CD4-positive, alpha-beta memory T cell (primary cell): ENCODE measurements at places on chromosomes 1 and 21.

DNA sequence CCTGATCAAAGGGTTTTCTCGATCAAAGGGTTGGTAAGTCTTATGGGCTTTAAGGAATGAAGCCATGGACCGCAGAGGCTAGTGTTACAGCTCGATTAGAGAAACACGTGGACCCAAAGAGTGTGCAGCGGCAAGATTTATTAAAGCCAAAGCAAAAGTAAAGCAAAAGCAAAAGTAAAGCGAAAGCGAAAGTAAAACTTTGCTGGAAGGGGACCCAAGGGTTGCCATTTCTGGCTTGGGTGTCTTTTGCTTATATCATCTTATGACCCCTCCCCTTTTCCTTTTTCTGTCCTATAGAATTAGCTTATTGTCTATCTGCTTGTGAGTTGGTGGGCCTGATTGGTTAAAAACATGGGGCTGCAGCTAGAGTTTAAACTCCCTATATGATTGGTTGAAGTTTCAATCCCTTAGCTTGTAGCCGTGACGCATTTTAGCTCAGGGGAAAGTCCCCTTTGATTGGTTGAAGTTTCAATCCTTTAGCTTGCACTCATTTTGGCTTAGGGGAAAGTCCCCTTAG is 957.0 kb downstream of the AMY1C start:
- DNase-seq, result no peak

DNA sequence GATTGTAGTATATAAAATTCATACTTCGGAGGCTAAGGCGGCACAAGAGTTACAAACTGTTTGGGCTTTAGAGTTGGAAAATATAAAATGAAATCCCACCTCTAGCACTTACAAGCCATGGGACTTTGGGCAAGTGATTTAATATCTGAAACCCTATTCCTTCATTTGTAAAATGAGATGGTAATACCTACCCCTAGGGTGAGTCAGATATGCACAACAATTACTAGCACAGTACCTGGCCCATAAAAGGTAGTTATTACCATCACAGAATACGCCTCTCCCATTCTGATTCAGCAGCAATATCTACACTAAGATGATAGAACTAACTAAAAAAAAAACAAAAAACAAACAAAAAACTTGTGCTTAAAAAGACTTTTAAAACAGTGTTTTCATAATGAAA is 3.5 kb downstream of the KLHL12 start:
- DNase-seq, result no peak

- no peak for DNase-seq
Observed at GRCh38 chr1:92478393-92478792, 8.3 kb downstream of the GFI1 start.

DNA sequence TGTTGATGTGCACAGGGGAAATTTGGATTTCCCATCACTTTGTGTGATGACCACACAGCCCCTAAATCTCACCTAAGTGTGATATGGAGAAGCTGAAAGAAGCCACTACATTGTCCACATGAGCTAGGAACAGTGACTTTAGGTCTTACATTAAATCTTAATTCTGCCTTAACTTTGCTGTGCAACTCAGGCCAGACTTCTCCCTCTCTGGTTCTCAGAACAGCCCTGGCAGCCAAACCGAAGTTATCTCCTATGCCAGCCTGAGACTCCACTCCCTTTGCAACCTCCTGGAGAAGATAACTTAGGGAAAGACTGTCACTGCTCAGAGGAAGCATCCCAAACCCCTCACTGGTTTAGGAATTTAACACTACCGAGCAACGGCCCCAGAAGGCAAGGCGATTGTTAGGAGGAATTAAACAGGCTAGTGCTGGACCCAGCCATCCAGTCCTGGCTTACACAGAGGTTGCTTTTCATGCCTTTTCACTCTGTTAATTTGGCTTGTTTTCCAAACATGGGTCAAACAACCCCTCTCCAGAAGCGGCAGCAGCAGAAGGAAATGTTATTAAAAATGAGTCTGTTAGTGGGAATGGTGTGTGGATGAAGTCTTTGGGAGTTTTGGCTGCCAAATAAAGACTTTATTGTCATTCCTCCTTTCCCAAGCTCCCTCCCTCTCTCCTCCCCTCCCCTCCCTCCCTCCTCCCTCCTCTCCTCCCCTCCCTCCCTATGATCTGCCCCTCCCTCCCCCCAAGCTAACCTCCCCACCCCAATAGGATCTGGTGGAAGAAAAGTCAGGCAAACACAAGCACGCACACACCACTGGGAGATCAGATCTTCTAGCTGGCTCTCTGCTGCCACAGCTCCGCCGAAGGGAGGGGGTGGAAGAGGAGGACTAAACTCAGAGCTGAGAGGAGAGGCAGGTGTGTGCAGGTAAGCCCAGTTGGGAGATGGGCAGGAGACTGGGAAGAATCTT is at the start of gene PRELP:
PRELP (plus strand) TSS at position 795 of the 970 bp plus-strand sequence. CDS start 7,379 bp downstream, outside the sequence.
- DNase-seq, result no peak

GRCh38 chr1:95311014-95311413 is 77.0 kb downstream of the RWDD3 start:
- no peak for DNase-seq

DNA sequence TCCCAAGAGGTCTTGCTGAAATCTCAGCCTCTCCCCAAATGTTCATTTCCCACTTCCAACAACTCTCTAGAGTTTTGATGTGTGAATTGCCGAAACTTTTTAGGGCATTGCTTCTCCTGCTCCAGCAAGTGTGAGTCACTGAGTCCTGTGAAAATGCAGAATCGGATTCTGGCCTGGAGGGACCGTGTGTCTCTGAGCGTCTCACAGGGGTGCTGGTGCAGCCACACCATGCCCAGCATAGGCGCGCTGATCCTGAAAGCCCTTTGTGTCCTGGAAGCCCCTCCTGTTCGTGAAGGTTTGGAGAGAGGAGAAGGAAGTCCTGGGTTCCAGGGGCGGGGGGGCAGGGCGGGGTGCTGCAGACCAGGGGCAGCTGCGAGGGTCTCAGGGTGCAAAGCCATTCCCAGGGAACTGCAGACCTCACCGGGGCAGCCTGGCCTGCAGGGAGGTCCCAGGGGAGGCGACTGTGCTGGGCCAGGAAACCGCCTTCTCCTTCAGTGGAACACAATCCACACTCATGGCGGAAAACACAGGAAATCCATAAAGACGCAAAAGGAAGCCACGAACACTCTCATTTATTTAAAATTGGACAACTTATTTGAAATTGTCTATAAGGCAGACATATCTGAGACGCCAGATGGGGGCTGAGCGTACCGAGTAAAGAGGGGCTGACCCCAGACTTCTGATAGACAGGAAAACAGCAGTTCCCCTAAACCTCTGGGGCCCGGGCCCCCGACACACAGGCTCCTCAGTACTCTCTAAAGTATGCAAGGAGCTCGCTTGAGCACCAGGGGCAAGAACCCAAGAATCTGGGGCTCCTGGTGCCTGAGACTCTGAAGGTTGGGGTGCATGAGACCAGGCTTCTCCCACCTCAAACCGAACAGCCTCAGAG is 43.5 kb upstream of the ADARB1 start:
- DNase-seq, result no peak

DNA sequence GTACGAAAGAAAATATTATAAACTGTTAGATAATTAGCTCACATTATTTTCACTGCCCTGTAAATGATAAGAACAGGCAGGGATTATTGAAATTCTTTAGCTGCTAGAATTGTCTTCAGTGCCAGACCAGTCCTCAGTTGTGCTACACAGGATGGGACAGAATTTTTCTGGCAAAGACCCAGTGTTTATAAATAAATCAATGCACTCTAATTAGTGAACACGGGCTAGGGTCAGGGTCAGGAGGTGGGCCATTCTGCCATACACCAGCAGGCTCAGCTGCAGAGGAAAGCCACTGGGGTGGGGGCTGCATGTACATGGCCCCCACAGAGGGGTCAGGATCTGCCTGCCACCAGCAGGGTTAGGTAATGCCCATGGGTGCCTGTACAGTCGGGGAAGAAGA is 6.4 kb downstream of the BCAR3 start:
- DNase-seq, result no peak

DNA sequence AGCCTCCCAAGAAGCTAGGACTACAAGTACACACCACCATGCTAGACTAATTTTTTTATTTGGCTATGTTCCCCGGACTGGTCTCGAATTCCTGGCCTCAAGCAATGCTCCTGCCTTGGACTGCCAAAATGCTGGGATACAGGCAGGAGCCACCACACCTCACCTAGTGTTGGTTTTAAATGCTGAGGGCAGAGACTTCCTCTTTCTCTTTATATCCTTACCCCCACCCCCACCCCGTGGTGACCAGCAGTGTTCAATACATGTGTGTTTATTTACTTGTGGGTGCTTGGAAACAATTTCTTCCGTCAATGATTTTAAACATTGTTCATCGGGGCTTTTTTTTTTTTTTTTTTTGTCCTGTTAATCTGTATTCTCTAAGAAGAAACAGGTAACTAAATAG is 158.9 kb downstream of the ZBTB18 start:
- no peak for DNase-seq

DNA sequence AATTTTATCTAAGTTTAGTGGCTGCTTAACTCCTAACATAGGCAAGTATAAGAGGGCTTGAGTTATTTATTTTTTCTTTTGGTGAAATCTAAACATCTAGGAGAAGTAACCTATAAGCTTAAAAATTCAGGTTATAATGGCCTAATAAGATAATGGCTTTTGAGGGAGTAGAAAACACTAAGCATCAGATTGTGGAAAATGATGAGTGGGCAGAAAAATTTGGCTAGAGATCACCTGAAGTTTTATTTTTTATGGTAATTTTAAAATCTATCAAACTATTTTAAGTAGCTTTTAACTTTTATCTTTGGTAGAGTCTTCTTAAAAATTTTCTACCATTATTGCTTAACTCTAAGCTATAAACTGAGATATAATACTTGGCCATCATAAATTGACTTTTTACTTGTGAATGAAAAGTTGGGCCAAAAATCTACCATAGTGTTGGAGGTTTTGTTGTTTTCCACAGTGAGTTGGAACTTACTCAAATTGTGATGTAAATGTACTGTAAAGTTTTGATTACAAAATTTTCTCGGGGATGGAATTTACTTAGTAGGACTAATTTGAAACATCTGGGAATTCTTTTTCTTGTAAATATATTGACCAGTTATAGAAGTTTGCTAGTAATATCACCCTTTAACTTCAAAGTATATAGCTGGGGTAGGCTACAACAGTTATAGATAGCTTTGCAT is 63.9 kb downstream of the USP25 start:
- no peak for DNase-seq

DNA sequence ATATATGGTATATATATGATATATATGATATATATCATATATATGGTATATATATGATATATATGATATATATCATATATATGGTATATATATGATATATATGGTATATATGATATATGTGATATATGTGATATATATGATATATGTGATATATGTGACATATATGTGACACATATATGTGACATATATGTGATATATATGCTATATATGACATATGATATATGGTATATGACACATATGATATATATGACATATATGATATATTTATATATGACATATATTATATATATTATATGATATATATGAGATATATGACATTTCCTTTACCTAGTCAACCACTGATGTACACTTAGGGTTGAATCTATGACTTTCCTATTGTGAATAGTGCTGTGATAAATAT is 36.1 kb upstream of the EEIG2 start:
- no peak for DNase-seq

DNA sequence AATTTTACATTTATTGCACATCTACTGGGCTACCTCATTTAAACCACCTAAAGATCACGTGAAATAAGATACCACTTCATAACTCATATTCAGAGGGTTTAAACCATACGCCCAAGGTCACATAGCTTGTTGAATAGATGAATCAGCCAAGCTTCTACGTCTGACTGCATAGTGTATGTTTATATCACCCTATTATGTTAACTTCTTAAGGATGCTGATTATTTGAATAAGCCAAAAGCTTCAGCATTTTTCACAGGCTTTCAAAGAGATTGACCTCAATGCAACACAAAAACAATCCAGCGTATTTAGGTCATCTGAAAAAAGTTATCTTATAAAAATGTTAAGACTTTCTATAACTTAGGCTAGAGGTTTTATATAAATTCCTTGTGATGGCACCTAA is 373.8 kb downstream of the TGFB2 start:
- no peak for DNase-seq

DNA sequence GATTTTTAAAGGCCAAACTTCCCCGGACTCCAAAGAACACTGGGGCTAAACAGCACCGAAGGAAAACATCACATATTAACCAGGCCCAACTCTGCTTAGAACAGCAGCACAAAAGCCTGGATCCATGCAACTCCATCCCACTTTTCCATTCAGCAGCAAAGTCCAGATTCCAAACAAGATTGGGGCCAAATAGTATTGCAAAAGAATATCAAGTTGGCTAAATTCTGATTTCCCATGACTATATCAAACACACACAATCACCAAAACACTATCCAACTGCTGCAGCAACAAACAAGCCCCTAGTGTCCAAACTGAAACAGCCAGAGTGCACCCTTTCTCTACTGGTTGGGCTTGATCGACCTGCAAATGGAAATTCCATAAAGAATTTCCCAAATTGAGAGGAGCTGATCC is 19.4 kb upstream of the TMEM125 start:
- DNase-seq, result no peak

DNA sequence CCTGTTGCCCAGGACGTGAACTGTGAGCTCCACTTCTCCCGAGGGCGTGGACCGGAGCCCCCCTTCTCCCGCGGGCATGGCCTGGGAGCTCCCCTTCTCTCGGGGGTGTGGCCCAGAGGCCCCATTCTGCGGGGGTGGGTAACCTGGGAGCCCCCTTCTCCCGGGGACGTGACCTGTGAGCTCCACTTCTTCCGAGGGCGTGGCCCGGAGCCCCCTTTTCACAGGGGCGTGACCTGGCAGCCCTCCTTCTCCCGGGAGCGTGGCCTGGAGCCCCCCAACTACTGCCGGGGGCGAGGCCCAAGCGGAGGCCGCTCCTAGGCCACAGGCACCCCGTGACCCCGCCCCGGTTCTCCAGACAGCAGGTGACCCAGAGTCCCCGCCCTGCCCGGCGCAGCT is 320 bp downstream of the C1orf174 start:
- DNase-seq, result no peak

- no peak for DNase-seq
Observed at GRCh38 chr21:17548262-17548661, 35.4 kb downstream of the CXADR start.

DNA sequence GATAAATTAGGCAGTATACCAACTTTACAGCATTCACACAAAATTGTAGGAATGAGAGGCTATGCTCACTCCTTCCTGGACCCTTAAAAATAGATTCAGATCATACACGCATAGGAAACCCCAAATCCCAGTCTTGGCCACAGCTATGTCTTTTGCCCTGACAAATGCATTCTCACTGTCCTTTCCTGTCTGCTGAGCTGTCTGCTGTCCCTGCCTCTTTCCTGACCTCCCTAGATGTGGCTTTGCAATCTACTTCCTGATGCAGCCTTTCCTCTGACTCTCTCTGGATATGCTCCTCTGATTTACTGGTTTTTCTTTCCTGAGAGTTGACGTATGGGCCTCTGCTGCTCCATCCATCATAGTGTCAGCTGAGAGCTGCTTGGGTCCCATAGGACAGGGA is 59.8 kb upstream of the SLC35F3 start:
- no peak for DNase-seq

DNA sequence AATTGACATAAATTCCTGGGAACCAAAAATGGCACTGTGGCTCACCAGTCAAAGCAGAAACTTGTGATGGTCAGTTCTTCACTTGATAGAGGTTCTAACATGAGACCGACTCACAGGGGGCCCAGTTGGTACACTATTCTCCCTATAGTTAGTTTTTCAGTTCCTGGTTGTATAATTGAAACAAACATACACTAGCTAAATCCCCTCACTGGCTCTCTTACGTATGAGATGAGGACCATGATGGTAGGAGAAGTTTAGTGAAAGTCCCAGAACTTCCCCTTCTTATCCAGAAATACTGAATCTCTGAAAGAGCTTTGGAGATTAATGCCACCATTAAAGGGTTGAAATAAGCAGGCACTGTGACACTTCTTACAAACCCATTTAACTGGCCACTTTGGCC is 2.8 kb upstream of the S100B start:
- no peak for DNase-seq
